ENCODE measurements at places on chromosomes 1 and 21. TPM values are rescaled to one million over a fixed set of nuclear protein-coding genes. Genes with fewer than 3 reads are reported as not detected.
A peak's percentile ranks its signal among the peaks of the same experiment; 100 is the strongest.

Gene ADAMTS4
- total RNA-seq, result 16.8 TPM

Gene ZCCHC17
- total RNA-seq, result 25.7 TPM

Gene TPTE
- total RNA-seq, result not detected

DNA sequence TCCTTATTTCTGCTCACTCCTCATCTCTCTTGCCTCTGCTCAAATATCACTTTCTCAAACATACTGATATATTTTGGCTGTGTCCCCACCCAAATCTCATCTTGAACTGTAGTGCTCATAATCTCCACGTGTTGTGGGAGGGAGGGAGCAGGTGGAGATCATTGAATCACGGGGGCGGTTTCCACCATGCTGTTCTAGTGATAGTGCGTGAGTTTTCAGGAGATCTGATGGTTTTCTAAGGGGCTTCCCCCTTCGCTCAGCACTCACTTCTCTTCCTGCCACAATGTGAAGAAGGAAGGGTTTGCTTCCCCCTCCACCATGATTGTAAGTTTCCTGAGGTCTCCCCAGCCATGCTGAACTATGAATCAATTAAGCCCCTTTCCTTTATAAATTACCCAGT, 26.6 kb downstream of the ZBTB8OS start:
- H3K4me1 ChIP-seq, result no peaks in the 10 kb centered on the region
- peaks cover 55% of the 10 kb centered on the region for H3K36me3 ChIP-seq
- no peak overlapping the region for H3K27ac ChIP-seq
- H3K27me3 ChIP-seq, result no peaks in the 10 kb centered on the region
- DNase-seq, result no peak

GRCh38 chr1:208234721-208235120, 9.5 kb downstream of the PLXNA2 start:
- peak overlapping the region; percentile 87 for H3K27ac ChIP-seq
- no peak overlapping the region for H3K4me3 ChIP-seq
- peaks cover 100% of the 10 kb centered on the region for H3K4me1 ChIP-seq
